ENCODE measurements at places on chromosomes 16 and 17.
A peak's percentile ranks its signal among the peaks of the same experiment; 100 is the strongest.

DNA sequence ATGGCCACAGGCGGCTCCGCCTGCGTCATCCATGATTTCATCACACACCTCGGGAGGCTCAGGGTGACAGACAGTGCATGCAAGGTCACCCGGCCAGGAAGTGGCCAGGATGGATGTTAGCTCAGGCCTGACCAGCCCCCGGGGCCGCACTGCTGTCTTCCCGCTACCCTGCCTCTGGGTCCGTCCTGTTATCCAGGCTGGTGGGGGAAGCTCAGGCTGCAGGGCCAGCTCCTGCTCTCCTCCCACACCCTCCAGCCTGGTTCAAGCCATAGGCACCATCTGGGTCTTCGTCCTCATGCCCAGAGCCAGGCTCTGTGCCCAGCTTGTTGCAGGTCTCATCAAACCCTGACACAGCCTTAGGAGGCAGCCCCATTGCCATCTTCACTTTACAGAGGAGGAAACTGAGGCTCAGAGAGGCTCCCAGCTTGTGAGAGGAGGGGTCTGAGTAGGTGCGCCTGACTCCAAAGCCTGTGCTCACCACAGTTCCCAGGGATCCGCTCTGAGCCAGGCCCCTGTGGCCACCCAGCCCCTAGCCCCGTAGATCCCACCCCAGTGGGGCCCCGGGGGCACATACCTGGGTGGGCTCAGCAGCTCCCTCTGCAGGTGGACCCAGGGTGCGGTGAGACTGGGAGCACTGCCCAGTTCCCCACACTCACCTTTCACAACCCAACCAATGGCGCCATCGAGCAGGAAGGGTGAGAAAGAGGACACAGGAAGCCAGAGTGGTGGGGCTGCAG, 412 bp upstream of the ADGRG3 start:
- DNase-seq: no peak

GRCh38 chr16:74641969-74642368, 24.7 kb downstream of the RFWD3 start:
- DNase-seq: no peak

DNA sequence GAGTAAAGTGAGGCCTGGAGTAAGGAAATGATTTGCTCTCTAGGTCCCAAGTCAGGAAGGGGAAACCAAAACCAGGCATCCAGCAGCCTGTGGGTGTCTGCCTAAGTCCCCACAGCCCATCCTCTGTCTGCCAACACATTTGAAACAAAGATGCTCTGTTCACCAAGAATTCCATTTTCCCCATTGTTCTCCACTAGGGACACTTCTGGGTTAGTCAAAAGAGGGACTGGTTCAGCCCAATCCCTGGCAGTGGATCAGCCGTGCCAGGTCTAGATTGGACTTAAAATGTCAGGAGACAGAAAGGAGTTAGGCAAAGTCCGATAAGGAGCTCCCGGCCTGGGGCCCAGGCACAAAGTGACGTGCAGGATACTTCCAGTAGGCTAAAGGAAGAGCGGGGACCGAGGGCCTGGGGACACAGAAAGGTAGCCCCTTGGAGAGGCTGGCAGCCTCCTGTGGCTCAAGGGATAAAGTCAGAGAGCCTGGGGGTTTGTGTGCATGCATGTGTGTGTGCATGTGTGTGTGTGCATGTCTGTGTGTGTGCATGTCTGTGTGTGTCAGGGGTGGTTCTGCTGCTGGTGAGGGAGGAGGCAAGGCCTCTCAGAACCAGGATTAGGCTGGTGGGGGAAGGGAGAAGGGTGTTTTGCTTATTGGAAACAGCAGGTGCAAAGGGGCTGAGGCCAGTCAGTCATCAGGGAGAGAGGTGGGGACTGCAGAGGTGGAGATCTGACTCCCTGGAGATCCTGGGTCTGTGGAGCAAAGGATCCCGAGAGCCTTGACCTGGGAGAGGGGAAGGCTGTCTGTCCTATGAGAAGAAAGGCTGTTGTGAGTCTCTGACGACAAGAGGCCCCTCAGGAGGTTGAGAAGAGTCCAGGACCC, 41.7 kb upstream of the IL34 start:
- DNase-seq: no peak

- no peak for DNase-seq
Measured at GRCh38 chr17:6346156-6346786, 88.7 kb downstream of the AIPL1 start.

- peak; percentile 84 for DNase-seq
Measured at GRCh38 chr17:27245230-27245696, 48.7 kb upstream of the WSB1 start.

GRCh38 chr17:37089956-37090355, 141.2 kb downstream of the AATF start:
- DNase-seq: no peak

- no peak for DNase-seq
Measured at GRCh38 chr17:44314031-44314430, 5.6 kb downstream of the RUNDC3A start.

- no peak for DNase-seq
Measured at GRCh38 chr17:62193249-62193648, 128.2 kb upstream of the MED13 start.

GRCh38 chr17:43033948-43034881, 9.2 kb downstream of the RND2 start:
- no peak for DNase-seq

DNA sequence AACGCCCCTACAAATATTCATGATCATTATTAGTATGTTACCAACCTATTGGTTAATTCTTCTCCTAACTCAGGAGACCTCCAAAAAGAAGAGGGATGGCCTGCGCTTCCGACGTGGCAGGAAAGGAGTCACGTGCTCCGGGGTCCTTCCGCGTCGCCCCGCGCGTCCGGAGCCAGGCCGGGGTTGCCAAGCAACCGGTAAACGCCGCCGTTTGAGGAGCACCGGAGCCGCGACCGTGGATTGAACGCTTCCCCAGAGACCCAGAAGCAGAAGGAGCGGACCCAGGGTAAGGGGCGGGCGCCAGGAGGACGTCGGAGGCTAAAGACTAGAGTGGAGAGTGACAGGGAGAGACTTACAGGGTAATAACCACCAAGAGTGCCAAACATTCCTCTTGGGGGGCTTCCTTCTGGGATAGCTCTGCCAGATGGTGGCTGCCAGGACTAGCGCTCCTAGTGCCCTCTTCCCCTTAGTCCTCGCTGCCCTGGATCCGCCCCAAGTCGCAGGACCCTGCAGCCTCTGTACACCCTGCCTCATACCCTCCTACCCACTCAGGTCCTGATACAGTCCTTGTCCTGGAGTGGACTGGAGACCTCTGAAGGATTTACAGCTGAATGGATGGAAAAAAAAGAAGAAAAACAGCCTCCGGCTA, at the start of gene DNAI2:
DNAI2 (plus strand) TSS at position 175 of the 649 bp plus-strand sequence. CDS start 7,584 bp downstream, outside the sequence.
- no peak for DNase-seq

DNA sequence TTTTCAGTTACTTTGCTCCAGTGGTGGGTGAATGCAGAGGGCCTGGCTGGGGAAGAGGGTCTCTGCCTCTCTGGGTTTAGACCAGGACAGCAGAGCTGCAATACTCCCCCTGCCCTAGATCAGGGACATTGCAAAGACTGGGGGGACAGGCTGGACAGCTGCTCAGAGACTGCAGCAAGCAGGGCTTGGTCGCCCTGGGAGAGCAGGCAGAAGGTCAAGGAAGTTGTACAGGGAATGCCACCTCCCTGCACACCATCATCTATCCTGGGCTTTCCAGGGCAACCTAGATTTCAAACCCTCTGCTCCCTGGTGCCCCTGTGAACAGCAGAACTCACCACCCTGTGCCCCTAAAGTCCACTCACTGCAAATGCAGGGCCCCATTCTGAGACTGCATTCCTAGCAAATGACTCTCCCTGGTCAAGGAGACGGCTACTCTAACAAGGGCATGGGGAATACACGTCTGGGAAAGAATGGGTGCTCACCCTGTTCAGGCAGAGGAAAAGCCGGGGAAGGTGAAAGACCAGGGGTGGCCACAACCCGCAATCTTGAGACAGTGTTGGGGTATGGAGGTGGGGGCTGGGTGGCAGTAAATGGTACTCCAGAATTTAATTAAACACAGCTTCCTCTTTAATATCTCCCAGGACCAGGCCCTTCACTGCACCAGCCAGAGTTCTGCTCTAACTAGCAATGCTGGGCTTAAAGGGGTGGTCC, 1.0 kb downstream of the KIFC3 start:
- DNase-seq: peak; percentile 51

GRCh38 chr16:11495066-11495407, 91.7 kb downstream of the LITAF start:
- no peak for DNase-seq

DNA sequence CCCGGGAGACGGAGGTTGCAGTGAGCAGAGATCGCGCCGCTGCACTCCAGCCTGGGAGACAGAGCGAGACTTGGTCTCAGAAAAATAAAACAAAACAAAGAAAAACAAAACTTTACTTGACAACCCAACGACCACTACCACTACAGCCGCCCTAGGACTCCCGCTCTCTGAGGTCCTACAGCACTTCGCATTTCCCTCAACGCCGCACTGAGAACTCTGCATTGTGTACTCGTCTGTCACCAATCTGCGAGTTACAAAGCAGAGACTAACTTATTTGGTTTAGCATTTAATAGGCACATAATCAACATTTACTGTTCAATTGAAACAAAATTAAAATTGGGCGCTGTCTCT, 479 bp upstream of the ZNF207 start:
- DNase-seq: no peak

- DNase-seq: no peak
Measured at GRCh38 chr16:17260276-17260849, 210.4 kb downstream of the XYLT1 start.

DNA sequence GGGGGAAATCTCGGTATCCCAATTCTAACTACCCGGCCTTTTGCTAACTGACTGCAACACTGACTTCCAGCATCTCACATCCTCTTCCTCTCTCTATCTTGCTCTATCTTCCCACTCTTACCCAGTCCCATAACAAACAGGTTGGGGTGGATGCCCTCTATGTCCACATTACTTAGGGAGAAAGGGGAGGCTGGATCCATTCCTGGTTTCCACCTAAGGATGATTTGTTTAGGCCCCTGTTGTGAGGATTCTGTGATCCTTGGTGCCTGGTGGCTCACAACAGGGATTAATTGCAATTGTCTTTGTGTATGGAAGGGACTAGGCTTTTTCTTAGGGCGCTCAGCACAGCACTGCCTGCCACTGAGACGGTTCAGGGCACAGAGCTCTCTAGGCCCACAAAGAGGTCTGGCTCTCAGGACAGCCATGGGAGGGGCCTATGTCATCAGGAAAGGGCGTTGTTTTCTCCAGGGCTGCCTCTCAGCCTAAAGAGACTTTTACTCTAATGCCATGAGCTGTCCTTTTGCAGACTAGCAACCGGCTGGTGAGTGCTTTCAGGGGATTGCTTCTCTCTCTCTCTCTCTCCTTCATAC, 612.1 kb upstream of the SALL1 start:
- no peak for DNase-seq

DNA sequence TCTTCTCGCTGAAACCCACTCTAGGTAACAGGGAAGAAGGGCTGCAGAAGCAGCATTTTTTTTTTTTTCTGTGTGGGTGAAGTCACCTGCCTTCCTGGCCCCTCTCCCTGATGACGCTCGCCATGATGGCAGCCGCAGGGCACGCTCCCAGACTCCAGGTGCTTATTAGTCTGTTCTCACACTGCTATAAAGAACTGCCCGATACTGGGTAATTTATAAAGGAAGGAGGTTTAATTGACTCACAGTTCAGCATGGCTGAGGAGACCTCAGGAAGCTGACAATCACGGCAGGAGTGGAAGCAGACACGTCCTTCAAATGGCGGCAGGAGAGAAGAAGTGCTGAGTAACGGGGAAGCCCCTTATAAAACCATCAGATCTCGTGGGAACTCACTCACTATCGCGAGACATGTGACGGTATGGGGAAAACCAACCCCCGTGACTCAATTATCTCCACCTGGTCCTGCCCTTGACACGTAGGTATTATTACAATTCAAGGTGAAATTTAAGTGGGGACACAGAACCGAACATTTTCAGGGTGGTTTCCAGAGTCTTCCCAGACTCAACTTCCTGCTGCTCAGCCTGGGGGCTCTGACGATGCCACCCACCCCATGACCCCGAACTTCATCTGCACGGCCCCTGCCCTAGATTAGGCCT, 34.9 kb upstream of the NLRP1 start:
- DNase-seq: no peak

- DNase-seq: peak; percentile 95
Measured at GRCh38 chr16:72927199-72928089, 120.5 kb downstream of the ZFHX3 start.

DNA sequence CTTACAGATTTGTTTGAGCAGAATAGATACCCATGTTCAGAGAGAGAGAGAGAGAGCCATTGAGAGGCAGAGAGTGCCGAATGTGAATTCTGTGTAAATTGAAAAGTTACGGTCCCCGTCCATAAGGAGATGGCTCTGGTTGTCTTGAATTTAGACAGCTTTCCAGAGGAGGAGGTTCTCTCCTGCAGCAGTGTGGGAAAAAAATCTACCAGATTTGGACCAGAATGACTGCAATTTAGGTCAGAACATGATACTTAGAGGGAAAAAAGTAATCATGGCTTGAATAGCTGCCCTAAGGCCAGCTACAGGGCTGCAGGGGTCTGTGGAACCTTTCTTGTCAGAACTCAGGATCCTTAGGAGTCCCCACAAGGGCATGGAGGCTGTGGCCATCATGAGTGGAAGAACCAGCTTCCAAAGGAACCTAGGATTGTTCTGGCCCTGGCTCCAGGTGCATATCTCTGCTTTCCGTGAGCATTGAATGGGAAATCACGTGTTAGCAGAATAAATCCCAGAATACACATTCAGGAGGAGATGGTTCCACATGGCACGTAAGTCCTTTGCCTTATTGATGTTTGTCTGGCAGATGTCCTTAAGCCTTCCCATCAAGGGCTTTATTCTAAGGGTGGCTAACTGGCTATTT, 13.0 kb downstream of the PITPNC1 start:
- peak; percentile 47 for DNase-seq

- no peak for DNase-seq
Measured at GRCh38 chr17:30005709-30006320, 64.4 kb downstream of the EFCAB5 start.

DNA sequence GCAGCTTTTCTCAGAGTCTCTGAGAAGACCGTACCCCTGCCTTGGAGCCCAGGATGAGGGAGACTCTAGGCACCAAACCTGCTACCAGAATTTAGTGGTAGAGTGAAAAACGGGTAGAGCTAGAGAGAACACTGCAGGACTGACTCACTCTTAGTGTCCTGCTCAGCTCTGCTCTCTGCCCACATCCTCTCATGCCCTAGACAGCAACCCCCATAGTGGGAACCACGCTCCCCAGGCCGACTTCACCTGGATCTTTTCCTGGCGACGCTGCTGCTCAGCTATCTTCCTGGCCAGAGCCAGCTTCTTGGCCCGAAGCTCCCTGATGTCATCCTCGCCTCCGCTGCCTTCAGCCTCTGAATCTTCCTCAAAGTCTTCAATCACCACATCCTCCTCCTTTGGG, 26.7 kb downstream of the HIC1 start:
- no peak for DNase-seq

- DNase-seq: no peak
Measured at GRCh38 chr16:2898831-2899563, 12.7 kb upstream of the FLYWCH1 start.

- DNase-seq: no peak
Measured at GRCh38 chr16:53989597-53989996, 285.6 kb downstream of the FTO start.

GRCh38 chr16:85941863-85942644, 43.1 kb downstream of the IRF8 start:
- DNase-seq: no peak

Data from T47D (cell line).